Stimulated activated CD4-positive, alpha-beta T cell treated with anti-CD3 and anti-CD28 coated beads, Interleukin-1b, Interleukin-23, amount 100 ng/mL, for 4 hours (primary cell): ENCODE measurements at places on chromosomes 16 and 17.
A peak's percentile ranks its signal among the peaks of the same experiment; 100 is the strongest.

DNA sequence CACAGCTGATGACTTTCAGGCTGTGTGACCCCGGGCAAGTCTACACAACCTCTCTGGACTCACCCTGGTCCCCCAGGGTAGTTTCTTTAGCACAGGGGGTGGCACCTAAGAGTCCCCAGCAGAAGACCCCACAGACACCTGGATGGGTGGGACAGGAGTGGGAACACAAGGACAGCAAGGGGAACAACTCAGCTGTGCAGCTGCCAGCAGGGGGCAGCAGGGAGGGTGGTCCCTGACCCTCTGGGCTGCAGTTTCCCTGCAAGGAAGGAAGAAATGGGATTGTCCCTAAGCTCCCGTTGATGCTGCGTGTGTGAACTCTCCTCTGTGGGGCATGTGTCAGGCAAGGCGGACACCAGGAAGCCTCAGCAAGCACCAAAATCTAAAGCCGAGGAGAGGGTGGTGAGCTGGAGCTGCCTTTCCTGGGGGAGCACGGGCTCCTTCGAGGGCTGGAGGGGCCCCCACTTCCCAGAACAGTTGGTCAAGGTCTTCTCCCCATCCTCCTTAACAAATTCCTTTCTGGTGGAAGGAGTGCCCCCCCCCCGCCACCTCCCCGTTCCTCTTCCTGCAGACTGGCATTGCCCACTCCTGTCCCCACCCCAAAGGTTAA, 24.1 kb upstream of the CDH5 start:
- DNase-seq: peak; percentile 28

- DNase-seq: no peak
These were observed 188.3 kb downstream of the ZFHX3 start for GRCh38 chr16:72859581-72859980.

GRCh38 chr17:8327303-8327649, 12.4 kb upstream of the ODF4 start:
- no peak for DNase-seq

- DNase-seq: no peak
These were observed 15.8 kb upstream of the CCL5 start for GRCh38 chr17:35895636-35896587.

DNA sequence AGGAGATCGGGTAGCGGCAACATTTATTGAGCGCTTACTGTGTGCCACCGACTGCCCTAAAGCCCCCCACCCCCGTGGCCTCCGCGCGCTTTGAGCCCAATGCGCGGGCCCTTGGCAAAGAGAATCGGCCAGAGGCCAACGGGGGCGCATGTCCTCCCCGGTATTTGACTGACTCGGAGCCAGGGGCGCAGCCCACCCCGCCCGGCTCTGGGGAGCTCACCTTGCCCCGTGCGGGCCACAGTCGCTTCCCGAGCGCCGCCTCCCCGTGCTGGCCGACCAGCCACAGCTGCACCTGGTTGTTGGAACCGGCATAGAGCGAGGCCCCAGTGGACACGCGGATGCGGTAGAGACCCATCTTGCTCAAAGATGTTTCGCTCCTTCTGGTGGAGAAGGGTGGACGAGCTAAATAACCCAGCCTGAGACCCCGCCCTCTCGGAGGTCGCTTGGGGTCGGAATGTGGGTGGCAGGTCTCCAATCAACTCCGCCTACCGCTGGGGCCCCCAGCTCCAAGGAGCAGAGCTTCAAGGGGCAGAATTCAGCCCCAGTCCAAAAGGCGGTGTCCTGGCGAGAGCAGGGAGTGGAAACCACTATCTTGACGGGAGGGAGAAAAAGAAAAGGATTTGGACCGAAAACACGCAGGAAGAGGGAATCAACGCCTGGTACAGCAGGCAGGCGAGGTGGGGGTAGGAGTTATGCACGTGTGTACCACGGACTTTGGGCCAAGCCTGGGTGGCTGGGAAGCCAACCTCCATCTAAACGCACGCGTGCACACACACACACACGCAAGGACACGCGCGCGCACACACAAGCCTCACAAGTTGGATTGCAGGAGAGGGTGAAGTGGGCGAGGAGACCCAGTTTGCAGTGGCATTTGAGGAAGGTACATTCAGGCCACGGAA, at the start of gene ALOX15:
Gene ALOX15, minus strand, starts transcription at position 382 of the 899 bp plus-strand sequence. Its CDS starts 27 bp downstream, at position 355.
- no peak for DNase-seq
